NCI-H1436 treated with DMSO at 0.1 percent for 48 hours (cell line): ENCODE measurements at places on chromosomes 7 and 10.

- DNase-seq, result no peak
Observed at GRCh38 chr10:50622706-50623662, 772 bp downstream of the SGMS1 start.

- no peak for DNase-seq
Observed at GRCh38 chr10:126904818-126905701, at the start of gene DOCK1. Gene DOCK1 (plus strand): TSS chr10:126905428. CDS start chr10:126905518, 90 bp downstream.

DNA sequence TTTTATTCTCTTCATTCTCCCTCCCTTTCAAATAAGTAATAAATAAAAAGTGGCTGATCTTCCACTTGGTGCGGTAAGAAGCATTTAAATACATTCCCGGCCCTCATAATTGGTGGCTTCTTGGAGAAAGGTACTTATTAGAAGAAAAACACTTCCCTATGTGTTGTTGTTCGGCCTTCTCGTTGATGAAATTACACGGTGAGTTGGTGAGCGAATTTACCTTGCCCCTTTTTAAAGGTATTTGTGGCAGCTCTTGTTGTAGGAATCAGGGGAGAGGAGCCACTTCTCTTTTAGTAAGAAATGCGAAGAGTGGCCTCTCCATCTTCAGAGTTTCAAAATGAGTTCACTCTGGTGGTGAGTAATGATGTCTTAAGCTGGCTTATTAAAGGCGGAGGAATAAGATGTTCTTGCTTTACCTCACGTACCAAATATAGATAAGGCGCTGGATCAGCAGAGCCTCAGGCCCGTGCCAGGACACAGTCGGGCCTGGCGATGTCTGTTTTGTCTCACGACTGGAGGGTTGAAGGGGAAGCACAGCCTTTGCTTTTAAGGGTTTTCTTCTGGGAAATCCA is 135.9 kb downstream of the CUX1 start:
- DNase-seq, result no peak

DNA sequence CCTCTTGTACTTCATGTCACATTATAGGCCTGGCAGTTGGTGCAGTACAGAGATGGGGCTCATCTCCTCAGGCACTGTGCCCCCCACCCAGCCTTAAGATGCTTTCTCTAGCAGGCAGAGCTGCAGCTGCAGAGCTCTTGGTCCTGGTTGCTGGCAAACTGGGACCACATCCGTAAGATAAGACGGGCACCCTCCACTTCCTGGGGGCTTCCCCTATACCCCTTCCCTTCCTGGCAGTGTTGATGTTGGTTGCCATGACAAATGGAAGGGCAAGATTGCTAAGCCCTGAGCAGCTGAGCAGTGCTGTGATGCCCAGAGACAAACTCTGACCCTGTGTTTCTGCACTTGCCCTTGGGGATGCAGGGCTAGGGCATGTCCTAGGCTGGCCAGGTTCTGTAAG is 103.4 kb upstream of the ANLN start:
- no peak for DNase-seq

DNA sequence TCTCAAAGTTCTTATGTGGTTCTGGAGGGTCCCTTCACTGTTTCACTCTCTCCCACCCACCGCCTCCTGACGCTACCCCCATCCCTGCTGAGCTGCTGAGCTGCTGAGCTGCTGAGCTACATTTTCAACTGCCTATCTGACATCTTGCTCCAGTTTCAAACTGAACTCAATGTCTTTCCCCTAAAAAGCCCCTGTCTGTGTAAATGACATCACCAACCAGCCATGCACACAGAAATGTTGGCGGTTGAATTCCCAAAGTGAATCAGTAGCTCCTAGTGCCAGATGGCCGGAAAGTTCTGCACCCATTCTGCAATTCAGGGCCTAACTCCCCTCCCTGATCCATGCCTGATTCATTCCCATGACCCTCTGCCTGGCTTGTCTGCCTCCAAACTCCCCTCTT is 71.2 kb downstream of the WNT2 start:
- no peak for DNase-seq

- DNase-seq, result no peak
Observed at GRCh38 chr7:71354716-71355115, 222.8 kb downstream of the GALNT17 start.
